ENCODE measurements at places on chromosomes 2 and 18. TPM values are rescaled to one million over a fixed set of nuclear protein-coding genes. Genes with fewer than 3 reads are reported as not detected.

Gene VIL1
- total RNA-seq = 0.11 TPM

- peak; percentile 91 for DNase-seq
Measured at GRCh38 chr2:12716032-12716281, 779 bp upstream of the TRIB2 start.

GRCh38 chr18:35661483-35662146, 80.1 kb downstream of the GALNT1 start:
- peak; percentile 41 for DNase-seq

Gene TSGA10
- 10.5 TPM for total RNA-seq

DNA sequence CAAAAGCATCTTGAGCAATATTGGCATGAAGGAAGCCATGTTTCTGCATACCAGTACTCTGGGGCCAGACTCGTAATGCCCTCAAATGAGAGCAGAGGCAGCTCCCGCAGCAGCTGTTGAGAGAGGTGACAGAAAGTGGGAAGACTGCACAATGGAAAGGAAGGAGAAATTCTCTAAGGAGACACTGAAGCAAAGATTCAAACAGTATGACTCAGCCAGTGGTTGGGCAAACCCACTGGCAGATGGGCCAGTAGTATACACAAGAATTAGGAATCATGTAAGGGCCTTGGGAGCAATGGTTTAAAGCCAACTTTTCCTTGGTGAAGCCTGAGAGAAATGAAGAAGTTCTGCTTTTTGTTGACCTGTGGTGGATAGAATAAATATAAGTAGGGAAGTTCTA, 2092.7 kb upstream of the PIK3C3 start:
- DNase-seq = no peak

DNA sequence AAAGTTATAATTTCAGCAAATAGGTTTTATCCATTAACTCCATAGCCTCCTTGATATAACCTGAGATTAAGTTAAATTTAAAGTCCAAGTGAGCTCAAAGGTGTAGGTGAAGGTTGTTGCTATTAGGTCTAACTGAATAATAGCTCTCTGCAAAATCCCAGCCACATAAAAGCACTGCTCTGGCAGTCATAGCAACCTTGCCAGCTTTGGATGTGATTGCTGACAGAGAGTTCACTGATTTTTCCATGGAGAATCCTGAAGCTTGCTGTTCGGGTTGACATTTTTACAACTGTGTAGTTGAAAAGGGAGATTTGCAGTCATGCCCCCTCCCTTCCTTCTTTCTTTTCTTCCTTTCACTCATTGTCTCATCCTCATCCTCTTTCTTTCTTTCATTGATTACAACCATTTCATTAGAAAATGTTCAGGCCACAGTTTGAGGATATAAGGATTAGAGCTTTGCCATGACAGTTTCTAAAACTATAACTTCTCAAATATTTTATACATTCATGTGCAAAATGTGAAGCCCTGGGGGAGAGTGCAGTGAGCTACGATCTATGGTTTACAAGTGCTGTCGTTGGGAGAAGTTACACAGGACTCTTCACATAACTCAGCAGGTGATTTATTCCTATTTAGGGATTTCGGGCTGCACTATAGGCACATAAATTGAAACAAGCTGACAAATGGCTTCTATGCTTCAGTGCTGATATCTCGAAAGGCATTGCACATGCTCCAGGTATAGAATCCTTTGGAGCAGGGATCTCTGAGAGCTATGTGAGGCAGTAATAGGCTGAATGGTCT, 193.8 kb downstream of the LRRTM4 start:
- no peak for DNase-seq

GRCh38 chr18:57434536-57435494, at the start of gene ONECUT2:
Gene ONECUT2 (plus strand): TSS chr18:57435374. CDS start chr18:57435717, 343 bp downstream.
- DNase-seq = peak; percentile 92

Gene FSHR
- not detected for total RNA-seq

GRCh38 chr2:223674998-223675609, 72.9 kb upstream of the SCG2 start:
- peak; percentile 76 for DNase-seq

DNA sequence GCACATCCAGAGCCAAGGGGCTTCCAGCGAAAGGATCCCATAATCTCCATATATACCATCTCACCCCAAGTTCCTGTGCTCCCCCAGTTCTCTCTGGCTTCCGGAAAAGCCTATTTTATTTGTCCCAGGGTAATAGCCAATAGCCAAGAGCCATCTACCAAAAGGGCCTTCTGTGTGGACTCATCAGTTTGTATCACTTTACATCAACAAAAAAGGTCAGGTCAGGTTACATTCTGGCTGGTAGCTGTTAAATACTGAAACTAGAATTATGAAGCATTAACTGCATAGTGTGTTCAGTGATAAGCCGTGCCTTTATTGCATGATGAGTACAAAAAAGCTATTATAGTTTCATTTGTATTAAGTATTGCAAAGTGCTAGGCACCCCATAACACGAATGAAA, 223.7 kb downstream of the IRS1 start:
- no peak for DNase-seq

Gene TUBA3E
- total RNA-seq = not detected

- peak; percentile 9 for DNase-seq
Measured at GRCh38 chr2:153819501-153819900, 52.2 kb upstream of the GALNT13 start.

GRCh38 chr2:29290293-29291047, 175.3 kb downstream of the CLIP4 start:
- DNase-seq = no peak

GRCh38 chr2:16654833-16655444, 10.7 kb downstream of the CYRIA start:
- DNase-seq = no peak

Gene DCDC2C
- total RNA-seq = not detected

Gene PRSS56
- total RNA-seq = not detected

DNA sequence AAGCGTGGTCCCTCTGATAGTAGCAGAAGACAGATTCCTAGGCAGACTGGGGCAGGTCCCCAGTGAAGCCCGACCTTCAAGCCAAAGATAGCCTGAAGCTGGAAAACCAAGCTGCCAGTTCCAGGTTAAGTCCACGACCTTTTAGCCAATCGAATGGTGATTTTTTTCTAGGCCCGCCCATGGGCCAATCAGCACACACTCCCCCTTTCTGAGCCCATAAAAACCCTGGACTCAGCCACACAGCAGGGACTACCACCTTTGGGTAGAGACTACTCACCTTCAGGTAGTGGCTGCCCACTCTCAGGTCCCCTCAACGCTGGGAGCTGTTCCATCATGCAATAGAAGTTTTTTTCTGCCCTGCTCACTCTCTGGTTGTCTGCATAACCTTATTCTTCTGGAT, 14.5 kb upstream of the ADI1 start:
- peak; percentile 36 for DNase-seq

GRCh38 chr18:79533591-79533990, 137.9 kb downstream of the NFATC1 start:
- no peak for DNase-seq

DNA sequence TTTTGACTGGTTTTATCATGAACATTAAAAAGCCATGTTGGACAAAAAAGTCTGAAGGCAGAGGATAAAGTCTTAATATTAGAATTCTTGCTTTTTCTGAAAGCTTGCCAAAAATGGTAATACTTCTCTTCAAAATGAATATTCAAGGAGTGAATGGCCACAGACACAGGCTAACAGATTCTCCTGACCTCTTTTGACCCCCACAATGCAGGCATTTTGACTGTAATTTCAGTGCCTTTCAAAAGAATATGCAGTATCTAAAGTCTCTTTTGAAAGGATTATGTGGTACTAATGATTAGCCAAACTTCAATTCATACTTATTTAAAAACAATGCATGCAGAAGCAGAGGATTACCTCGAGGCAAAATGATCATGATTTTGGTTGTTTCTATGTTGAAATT, 557.8 kb upstream of the GCFC2 start:
- DNase-seq = no peak

Gene BARD1
- 8.3 TPM for total RNA-seq

DNA sequence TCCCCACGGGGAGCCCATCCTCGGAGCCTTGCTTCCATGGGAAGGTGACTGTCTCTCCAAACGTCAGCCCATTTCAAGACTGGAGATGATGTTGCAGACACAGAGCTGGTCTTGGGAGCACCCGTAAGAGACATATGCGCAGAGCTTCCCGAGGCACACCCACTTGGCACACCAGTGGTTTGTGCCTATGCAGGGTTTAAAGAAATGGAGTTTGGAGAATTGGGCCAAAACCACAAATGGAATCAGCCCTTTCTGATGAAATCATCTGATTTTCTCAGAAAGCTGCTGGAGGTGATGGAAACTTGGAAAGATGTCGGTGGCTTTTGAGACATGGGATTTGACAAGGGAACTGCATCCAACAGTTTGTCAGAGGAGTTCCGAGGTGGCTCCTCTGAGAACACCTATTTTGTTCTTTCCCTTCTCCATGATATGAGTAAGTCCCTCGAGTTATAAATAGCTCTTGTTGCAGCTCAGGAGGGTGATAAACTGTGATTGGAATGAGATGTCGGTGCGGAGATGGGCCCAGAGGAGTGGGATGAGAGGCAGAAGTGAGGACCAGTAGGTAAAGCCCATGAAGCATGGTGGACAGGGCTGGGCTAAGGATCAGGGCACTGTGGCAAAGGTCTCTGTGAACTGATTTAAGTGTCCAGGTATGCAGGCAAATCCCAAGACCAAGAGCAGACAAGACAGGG, 225.7 kb downstream of the ACKR3 start:
- DNase-seq = no peak

DNA sequence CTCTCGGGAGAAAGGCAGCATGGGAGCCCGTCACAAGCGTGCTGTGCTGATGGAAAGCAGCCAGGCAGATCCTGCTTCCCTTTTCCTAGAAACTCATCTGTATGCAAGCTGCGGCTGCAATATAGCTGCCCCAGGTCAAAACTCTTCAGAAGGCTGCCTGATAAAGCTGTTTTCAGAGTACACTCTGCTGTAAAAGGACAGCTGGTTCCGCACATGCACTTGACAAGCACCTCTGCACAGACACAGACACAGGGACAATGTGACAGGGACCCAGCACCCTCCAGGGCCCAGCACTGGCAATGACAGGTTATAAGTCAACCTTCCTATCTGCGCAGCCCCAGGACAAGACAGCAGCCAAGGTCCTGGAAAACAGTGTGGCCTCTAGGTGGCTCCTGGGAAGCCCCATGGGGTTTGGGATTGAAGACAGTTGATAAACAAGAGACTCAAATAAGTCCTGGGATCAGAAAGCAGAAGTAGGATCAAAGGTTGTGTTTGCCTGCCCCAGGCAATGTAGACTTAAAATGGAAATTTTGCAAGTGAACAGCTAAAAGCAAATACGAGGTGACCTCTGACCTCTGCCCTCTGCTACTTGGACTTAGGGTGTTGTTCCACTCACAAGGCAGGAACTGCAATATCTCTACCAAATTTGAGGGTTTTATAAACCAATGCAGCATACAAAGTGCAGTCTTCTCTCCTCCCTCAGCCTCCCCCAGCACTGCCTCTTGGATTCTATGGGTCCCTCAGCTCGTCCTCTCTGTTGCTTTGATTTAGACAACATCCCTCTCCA, 16.9 kb downstream of the SLC66A2 start:
- no peak for DNase-seq

DNA sequence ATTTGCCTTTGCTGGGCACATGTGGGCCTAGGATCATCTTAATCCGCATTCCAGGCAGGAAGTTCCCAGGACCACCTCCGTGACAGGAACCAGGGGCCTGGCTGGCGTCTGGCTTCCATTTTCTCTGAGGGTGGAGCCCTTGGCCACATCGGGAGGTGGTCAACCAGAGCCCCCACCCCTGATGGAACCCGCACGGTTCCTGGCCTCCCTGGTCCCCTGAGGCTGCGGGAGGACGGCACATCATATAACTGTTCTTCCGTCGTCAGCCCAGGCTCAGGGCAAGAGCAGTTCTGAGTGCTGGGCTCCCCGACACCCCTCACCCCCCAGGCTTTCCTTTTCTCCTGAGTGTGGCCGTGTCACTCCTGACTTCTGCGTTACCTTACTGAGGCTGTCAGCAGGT, 13.5 kb downstream of the ESPNL start:
- DNase-seq = no peak

Gene ALPI
- total RNA-seq = not detected

Gene GALNT13
- total RNA-seq = 0.21 TPM

All from SK-MEL-5 (cell line).